ENCODE measurements at places on chromosomes 3 and 15.
A peak's percentile ranks its signal among the peaks of the same experiment; 100 is the strongest.

GRCh38 chr3:115019900-115020299, 127.2 kb downstream of the ZBTB20 start:
- DNase-seq = peak; percentile 82

- DNase-seq = no peak
Measured at GRCh38 chr15:70609889-70610288, 153.5 kb downstream of the UACA start.

DNA sequence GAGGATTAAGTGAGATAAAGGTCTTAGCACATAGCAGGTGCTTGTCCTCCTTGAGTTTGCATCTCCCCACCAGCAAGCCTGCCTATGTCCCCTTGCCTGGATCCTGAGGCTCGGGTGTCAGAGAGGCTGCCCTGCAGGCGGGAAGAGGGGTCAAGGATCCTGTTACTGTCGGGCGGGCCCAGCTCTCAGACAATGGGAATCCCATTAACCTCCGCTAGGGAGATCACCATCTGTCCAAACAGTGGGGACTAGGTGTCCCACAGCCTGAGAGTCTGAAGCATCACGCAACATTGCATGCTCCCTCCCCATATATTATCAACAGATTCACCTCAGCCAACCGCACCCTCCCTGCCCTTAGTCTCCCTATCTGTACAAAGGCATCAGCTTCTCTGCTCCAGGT, 151.4 kb downstream of the FBLN2 start:
- no peak for DNase-seq

- no peak for DNase-seq
Measured at GRCh38 chr3:127478922-127479321, 111.6 kb downstream of the TPRA1 start.

DNA sequence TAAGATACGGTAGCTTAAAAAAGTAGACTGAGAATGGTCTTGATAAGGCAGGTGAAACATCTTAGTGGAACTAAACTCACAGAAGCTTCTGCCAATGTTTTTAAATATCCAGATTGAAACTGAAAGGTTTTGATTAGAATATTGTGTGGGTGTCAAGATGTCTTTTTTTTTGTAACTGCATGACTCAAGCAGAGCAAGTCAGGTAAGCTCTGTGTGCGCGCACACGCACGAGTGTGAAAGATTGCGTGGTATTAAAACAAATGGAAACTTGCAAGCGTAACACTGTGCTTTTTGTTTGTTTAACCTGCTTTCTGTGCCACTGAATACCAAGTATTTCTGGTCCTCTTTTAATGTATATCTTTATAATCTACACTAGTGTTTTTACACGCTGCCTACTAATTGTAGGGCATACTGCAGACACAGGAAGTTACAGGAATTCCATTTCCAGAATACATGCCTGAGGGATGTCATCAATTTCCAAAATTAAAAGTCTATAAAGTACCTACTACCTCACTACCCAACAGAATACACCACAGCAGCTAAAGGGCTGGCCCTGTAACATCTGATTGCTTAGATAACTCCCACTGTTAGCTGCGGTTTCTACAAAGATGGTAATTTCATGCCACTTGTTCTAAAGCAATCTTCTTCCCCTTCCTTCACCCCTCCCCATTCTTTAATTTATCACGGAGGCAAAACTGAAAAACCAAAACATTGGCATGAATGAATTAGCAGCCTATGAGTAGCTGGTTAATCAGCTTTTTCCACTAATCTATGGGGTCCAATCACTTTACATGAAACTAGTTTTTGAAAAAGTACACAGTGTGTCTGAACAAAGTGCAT, 472.8 kb downstream of the SHQ1 start:
- peak; percentile 61 for DNase-seq

DNA sequence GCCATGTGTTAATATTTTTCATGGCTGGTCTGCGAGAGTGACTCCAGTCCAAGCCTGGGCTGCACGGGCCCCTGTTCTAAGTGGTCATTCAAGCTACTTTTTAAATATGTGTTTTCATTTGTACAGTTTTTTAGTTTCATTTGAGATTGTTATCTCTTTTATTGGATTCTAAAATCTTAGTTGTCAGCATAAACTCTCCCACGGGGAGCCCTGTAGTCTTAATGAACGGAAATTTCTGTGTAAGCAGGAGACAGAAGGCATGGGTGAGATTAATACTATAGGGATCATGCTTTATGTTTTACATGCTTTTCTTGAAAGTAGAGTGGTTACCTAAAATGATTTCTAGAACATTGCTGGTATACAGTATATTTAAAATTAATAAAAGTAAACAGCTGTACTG, 373.1 kb upstream of the SLCO3A1 start:
- no peak for DNase-seq

GRCh38 chr3:188578576-188579363, 424.8 kb downstream of the LPP start:
- no peak for DNase-seq

DNA sequence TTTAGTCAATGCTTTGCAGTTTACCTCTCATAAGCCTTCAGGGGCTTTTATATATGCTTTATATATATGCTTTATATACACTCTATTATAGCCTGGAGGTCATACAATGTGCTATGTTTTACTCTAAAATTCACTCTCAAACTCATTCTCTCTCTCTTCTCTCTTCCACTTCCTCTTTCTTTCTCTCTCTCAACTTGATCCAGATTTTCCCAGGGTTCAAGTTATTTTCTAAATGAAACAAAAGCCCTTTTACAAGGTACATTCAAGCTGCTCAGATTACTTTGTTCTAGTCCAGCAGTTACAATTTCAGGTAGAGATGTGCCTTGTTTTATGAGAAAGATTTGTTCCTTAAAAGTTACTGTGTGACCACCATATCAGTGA, 79.6 kb upstream of the ACP3 start:
- DNase-seq = peak; percentile 26

DNA sequence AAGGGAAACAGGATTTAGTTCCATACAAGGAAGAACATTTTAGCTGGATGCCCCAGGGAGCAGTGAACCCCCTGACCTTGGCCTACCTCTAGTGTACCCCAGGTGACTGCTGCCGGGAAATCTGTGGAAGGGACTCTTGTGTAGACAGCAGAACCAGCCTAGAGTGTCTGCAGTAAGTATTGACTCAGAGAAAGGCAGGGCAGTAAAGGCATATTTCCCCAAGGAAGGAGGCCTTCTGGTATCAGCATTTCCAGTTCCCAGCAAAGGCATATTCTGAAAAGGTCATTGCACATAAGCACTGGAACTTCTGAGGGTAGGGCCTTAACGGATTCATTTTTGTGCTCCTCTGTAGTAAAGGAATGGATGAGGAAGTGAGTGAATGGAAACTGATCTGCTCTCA, 246.2 kb downstream of the FAM43A start:
- no peak for DNase-seq

- no peak for DNase-seq
Measured at GRCh38 chr3:130490241-130490640, 26.7 kb upstream of the COL6A6 start.

DNA sequence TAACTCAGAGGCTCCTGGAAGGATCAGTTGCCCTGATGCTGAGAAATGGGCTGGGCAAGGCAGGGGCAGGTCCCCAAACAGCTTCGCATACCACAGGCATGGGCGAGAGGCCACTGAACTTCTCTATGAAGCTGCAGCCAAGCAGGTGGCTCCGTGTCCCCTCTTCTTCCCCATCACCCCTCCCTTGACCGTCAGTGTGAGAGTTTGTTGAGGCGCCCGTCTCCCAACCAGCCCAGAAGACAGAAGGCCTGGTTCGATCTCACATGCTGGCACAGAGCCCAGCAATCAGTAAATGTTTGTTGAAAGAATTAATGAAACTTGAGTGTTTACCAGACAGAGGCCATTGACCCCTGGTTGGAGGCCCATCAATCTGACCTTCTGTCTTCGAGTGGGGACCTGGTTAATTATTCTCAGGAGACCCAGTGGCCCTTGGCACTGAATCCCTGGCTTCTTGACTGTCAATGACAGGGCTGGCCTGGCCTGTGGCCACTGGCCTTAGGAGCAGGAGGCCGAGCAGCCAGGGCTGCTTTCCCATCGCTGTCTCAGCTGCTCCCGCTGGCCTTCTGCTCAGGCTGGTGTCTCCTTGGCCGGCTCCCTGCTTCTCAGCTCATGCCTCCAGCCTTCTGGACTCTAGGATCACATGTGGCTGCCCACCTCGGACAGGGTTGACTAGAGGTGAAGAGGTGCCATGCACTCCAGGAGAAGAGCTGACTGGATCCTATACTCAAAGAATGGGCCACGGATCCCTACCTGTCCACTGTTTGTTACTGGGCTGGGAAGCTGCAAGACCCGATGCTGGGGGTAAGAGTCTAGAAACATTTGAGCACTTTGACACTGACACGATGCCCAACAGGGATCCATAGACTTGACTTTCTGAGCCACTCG, 113.4 kb downstream of the ASB7 start:
- DNase-seq = no peak

GRCh38 chr15:44566155-44566540, 29.2 kb downstream of the EIF3J start:
- no peak for DNase-seq

- DNase-seq = no peak
Measured at GRCh38 chr3:149266736-149267135, 45.1 kb upstream of the CP start.

GRCh38 chr15:76340803-76341365, 4.3 kb downstream of the ISL2 start:
- DNase-seq = no peak

- no peak for DNase-seq
Measured at GRCh38 chr15:65816441-65816840, 24.3 kb upstream of the DENND4A start.

DNA sequence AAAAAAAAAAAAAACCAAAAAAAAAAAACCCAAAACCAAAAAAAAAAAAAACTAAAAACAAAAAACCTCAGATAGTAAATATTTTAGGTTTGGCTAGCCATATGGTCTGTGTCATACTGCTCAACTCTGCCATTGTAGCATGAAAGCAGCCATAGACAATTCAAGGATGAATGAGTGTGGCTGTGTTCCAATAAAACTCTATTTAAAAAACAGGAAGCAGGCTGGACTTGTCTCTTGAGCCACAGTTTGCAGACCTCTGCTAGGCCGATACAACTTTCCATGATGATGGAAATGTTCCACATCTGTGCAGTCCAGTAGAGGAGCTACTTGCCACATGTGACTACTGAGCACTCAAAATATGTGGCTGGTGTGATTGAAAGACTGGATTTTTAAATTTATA, 11.1 kb downstream of the EFCAB12 start:
- DNase-seq = peak; percentile 67

GRCh38 chr3:110971010-110971601, 100.5 kb upstream of the NECTIN3 start:
- DNase-seq = peak; percentile 92

GRCh38 chr3:25493246-25493645, 65.2 kb downstream of the RARB start:
- no peak for DNase-seq

GRCh38 chr15:94930441-94930840, 699.1 kb downstream of the MCTP2 start:
- no peak for DNase-seq

DNA sequence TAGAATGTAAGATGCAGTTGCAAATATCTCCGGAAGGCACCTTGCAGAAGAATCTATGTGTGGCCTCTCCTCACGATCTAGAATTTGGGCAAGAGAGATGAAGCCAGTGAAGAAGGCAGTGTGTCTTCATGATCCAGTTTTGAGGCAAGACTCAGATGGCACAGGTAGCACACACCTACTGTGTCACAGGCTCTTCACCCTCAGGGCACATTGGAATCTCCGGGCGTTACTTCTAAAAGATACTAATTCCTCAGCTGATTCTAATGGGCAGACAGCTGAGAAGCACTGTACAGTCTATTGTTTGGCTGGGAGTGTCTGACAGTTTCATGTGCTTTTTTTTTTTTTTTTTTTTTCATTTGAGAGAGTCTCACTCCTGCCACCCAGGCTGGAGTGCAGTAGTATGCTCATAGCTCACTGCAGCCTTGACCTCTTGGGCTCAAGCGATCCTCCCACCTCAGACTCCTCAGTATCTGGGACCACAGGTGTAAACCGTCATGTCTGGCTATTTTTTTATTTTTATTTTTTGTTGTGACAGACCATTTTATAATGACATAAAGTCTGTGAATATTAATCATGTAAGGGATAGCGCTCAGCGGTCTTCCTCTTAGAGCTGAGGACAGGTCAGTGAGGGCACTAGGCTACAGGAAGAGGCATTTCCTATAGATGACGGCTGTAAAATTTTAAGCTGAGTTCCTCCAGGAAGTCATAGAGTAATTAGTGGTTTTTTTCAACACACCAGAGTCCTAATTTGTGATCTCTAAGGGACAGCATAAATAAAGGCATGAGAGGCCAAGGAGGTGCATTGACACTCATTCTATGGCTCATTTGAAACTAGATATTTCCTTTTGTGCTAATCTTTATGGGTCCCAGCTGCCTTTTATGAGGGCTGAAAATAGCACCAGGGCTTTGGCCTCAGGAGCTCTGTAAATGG, 4.0 kb downstream of the C3orf52 start:
- DNase-seq = no peak

DNA sequence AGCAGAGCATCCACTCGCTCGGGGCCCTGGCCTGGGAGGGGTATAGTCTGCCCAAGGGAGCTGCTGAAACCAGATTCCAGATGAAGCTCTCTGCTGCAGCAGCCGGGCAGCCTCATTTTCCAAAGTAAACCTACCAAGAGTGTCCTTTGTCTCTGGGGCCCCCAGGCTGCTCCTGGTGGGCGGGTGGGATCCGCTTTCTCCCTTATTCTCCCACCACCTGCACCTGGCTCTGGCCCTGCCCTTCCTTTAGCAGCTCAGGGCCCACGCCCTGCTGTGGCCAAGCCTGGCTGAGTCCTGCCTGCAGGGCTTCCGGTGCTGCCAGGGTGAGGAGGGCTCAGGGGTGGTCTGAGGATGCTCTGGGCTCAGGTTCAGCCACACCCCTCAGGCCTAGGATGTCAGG, 13.0 kb downstream of the SCN5A start:
- no peak for DNase-seq

GRCh38 chr3:31067004-31067403, 172.5 kb upstream of the GADL1 start:
- DNase-seq = no peak

DNA sequence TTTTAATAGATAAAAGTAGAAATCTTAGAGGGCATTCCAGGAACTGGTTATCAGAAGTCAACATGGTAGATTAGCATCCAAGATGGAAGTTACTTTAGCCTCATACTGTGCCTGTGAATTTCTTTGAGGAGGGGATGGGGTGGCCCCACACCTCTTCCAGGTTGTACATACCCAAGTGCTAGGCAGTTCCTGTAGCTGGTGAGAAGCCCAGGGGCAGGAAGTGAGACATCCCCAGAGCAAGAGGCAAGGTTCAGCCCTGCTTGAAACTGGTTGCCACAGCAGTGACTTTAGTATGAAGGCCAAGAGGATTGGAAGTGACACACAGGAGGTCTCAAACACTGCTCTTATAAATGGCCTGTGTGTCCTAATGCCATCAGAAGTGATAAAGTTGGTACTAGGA, 11.9 kb downstream of the GTPBP8 start:
- DNase-seq = peak; percentile 16

Data from OCI-M1 (cell line).